ENCODE measurements at places on chromosomes 16 and 17. TPM values are rescaled to one million over a fixed set of nuclear protein-coding genes. Genes with fewer than 3 reads are reported as not detected.
A peak's percentile ranks its signal among the peaks of the same experiment; 100 is the strongest.

- DNase-seq, result no peak
Measured at GRCh38 chr16:12826559-12826958, 22.9 kb upstream of the CPPED1 start.

Gene ANKFN1
- total RNA-seq, result not detected

DNA sequence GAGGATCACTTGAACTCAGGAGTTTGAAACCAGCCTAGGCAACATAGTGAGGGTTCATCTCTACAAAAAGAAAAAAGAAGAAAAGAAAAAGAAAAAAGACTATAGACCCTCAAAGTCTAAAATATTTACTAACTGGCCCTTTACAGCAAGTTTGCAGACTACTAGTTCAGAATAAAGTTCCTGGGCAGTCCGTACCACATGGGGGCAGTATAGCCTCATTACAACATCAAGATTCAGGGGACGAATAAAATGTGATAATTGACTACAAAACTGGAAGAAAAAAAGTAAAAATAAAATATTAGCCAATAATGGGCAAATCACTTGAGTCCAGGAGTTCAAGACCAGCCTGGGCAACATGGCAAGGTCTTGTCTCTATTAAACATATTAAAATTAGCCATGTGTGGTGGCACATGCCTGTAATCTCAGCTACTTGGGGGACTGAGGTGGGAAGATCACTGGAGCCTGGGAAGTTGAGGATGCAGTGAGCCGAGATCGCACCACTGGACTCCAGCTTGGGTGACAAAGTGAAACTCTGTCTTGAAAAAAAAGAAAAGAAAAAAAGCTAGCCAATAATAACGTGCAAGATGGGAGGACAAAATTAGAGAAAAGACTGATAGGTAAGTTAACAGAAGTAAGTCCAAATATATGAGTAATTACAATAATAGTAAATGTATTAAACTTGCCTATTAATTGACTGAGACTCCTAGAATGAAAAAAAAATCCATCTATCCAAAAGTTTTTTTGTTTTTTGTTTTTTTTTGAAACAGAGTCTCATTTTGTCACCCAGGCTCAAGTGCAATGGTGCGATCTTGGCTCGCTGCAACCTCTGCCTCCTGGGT is 129.4 kb upstream of the SEC14L1 start:
- DNase-seq, result no peak

DNA sequence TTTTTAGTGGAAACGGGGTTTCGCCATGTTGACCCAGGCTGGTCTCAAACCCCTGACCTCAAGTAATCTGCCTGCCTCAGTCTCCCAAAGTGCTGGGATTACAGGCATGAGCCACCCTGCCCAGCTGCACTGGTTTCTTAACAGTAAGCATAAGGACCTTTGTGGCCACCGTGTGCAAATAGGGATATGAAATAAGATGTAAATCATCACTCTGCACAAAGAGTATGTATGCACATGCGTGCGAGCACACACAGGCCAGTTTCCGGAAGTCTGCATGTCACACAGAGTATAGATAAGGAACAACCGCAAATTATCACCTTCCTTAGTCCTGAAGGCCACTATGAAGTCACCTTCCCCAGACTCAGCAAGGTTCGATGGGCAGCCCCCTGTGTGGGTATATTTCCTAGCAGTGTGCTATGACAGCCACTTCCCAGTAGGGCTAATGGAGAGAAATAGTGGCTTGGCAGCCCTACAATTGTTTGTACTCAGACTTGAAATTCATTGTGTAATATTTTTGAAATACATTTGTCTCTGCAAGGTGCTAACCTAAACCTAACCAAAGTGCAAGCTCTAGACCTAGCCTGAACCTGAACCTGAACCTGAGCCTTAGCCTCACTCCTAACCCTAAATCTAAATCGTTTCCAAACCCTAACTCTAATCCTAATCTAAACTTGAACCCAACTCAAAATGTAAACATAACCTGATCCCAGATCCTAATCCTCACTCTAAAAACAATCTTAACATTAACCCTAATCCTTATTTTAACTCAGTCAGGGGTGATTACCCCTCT is 48.4 kb upstream of the SKAP1 start:
- DNase-seq, result no peak

Gene NUPR1
- total RNA-seq, result 23.7 TPM

Gene PIK3R5
- not detected for total RNA-seq

Gene TPPP3
- total RNA-seq, result not detected

DNA sequence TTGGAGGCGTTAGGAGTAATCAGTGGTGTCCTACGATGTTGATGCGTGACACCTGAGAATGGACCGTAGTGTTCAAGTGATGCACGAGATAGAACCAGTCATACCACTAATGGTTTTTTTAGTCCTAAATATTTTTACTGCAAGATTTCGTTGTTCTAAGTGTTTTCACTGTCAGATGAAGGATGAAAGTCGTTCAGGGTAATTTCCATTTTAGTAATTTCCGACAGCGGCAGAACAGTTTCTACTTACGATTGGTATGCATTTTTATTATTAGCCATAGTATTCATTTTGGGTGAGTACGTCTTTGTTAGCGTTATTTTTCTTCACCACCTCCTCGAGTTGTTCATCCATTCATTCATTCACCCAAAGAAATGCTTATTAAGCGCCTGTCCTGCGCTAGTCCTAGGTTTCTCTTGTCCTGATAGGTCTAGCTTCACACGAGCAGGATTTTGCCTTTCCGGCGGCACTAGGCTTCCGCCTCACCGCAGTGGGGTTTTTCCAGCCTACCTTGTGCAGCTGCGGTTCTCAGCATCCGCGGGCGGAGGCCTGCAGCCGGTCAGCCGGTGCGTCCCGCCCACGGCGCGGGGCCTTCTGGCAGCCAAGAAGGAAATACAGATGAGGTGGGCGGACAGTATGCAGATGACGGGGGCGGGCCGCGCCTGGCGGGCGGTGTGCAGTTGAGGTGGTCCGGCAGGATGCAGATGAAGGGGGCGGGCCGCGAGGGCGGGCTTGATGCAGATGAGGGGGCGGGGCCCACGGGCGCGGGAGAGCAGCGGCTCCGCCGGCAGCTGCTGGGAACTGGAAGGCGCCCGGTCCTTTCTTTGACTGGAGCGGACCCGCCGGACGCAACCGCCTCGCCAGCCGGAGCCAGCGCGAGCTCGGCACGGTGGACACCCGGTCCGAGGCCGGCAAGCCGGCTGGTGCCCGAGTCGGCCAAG is 146.4 kb downstream of the SPECC1 start:
- DNase-seq, result peak; percentile 96

DNA sequence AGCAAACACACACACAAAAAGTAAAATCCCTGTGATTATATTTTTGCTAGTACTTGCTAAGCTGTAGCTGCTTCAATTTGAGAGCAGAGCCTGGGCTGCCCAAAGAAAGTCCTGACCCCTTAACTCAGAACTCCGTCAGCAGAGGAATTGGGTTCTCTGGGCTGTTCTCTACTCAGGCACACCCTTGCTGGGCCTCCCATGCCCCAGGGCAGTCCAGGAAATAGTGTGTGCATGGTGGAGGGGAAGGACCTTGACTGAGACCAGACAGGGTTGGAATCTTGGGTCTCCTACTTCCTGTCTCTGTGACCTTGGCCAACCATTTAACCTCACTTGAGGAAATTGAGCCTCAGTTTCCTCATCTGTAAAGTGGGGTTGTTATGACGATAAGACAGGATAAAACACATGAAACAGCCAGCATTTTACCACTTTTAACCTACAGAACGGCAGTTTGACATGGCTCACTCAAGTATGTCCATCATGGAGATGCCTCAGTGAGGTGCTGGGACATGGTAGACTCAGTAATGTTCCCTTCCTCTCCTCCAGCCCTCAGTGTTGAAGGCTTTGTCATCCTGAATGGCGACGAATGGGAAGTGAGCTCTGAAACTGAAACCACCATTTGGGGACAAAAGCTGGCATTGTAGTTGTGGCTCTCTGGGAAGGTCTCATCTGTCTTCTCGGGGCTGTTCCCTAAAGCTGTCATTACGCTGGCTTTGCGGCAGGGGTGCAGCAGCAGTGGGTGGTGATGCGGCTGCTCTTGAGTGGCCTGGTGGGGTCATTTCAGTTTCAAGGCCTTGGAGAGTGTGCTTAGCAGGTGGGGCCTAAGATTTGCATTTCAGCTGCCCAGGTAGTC is 74.9 kb downstream of the CMIP start:
- no peak for DNase-seq

DNA sequence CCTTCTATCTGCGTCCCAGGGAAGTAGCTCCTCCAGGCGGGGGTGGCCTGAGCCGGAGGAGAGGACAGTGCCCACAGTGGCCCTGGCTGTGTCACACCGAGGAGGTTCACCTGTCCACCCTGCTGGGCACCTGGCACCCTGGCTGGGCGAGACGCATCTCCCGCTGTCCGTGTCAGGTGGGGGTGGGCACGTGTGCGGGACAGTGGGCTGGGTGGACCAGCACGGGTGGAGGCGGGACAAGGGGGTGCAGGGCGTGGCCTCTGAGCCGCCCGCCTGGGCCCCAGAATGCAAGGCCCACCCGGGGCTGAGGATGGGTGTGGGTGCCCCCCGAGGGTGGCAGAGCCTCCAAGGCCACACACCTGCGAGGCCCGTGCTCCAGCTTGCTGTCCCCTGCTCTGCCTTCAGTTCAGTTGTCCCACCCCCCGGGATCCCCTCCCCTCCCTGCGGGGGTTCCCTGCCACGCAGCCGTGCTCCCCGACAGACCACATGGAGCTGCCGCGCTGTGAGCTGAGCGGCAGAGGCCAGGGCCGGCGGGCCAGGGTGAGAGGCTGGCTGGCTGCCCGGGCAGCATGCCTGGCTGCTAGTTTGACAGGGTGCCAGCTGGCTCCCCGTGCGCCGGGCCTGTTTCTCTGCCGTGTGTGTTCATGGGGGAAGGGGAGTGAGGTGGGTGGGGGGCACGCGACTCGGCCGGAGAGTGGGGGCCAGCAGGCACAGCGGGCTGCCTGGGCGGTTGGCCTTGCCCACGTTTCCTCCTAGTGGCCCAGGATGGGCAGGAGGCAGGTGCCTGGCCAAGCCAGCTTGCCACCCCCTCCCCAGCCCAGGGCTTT is 33.9 kb downstream of the BAHCC1 start:
- no peak for DNase-seq

DNA sequence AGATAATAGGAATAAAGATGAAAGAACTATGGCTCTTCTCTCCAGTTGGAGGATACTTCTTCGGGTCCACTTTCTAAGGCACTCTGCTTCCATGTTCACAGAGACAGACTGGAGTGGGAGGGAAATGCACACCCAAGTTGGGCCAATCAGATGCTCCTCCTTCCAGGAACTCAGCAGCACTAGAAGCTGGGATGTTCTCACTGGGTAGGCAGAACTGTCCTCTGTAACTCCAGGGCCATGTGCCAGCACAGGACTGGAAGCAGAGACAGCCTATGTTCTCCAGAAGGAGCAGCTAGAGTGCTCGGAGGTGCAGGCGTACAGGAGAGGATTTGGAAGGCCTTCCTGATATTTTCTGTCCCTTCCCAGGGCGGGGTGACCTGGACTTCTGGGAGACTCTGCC is 49.9 kb upstream of the SREBF1 start:
- no peak for DNase-seq

Gene CSH1
- total RNA-seq, result not detected

DNA sequence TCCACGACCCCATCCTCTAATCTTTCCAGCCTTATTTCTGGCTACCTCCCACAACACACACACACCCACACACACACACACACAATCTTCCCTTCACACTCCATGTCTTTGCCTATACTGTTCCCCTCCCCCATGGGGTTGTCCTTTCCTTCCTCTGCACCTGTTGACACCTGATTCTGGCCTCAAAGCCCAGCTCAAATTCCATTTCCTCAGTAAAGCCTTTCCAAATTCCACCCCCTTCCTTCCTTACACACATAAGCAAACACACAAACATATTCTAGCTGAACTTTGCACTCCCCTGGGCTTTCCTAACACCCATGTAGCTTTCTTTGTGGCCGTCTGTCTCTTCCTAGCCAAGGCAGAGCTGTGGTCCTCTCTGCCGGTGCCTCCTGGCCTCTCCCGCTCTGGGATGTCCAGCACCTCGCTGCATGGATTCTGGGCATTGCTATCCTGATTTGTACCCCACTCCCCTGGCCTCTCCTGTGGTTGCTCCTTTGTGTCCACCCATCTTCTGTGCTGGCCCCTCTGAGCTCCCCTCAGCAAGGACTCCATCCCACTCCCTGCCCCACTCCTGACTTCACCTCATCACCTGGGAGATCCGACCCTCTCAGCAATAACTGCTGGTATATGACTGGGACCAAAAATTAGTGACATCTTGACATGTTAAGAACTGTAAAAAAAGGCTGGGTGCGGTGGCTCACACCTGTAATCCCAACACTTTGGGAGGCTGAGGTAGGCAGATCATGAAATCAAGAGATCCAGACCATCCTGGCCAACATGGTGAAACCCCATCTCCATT is 8.4 kb upstream of the SRCIN1 start:
- no peak for DNase-seq

GRCh38 chr16:57166951-57167350 is 18.9 kb downstream of the PSME3IP1 start:
- peak; percentile 74 for DNase-seq

DNA sequence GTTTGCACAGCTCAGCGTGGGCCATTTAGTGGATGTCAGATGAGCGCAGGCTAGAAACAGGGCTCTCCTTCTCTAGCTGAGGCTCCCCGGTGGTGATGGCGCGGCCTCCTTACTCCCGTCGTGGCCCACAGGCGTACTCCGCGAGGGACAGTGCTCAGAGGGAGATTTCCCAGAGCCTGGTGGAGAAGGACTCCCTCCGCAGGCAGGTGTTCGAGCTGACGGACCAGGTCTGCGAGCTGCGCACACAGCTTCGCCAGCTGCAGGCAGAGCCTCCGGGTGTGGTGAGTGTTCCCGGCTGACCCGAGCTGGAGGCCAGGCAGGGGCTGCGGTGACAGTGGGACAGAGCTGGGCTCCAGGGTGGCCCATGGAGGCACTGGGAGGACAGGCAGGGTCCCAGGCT is 21.4 kb downstream of the CARD14 start:
- no peak for DNase-seq

Gene RNF222
- 0.07 TPM for total RNA-seq

DNA sequence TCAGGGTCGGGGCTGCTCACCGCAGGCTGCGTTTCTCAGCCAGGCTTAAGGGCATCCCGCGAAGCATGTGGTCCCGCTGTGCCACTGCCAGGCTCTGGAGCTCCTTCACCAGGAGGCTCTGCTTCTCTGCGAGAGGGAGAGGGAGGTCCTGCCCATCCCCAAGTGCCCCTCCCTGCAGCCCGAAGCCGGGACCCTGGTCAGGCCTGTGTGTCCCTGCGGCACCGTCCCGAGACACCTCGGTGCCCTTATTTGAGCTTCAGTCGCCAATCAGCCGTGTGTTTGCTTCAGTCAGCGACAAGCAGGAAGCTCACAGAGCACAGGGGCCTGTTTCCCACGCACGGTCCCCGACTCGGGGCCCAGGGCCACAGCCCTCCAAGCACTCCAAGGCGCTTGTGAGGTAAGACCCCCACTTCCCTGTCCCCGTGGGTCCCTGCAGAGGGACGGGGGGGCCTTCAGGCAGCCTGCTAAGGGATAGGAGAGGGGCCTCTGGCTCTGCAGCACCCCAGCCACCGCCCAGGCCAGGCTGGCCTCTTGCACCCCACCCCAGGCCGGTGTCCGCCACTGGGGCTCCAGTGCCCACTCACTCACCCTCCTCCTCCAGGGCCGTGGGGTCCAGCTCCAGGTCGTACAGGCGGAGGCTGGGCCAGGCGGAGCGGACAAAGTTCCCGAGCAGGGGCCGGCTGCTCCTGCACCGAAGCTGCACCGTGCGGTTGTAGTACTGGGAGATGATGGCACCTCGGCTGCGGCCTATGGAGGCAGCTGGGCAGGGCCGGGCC is 3.2 kb downstream of the TMC6 start:
- no peak for DNase-seq

- DNase-seq, result no peak
Measured at GRCh38 chr17:302300-302698, 50.3 kb downstream of the RPH3AL start.

Gene CCDC40
- total RNA-seq, result 2.1 TPM

Gene RGS9
- 4.2 TPM for total RNA-seq

Gene SHISA9
- total RNA-seq, result 0.07 TPM

Gene KCNH6
- total RNA-seq, result not detected

Measured in foreskin keratinocyte (primary cell).